ENCODE measurements at places on chromosomes 3 and 15.
A peak's percentile ranks its signal among the peaks of the same experiment; 100 is the strongest.

- DNase-seq = no peak
Measured at GRCh38 chr15:71747128-71748083, 62.9 kb upstream of the NR2E3 start.

- no peak for DNase-seq
Measured at GRCh38 chr3:151795276-151795675, 18.6 kb upstream of the AADAC start.

GRCh38 chr3:77321646-77322045 lies 281.7 kb downstream of the ROBO2 start:
- no peak for DNase-seq

GRCh38 chr3:7789324-7789723 lies 712.3 kb upstream of the LMCD1 start:
- no peak for DNase-seq

DNA sequence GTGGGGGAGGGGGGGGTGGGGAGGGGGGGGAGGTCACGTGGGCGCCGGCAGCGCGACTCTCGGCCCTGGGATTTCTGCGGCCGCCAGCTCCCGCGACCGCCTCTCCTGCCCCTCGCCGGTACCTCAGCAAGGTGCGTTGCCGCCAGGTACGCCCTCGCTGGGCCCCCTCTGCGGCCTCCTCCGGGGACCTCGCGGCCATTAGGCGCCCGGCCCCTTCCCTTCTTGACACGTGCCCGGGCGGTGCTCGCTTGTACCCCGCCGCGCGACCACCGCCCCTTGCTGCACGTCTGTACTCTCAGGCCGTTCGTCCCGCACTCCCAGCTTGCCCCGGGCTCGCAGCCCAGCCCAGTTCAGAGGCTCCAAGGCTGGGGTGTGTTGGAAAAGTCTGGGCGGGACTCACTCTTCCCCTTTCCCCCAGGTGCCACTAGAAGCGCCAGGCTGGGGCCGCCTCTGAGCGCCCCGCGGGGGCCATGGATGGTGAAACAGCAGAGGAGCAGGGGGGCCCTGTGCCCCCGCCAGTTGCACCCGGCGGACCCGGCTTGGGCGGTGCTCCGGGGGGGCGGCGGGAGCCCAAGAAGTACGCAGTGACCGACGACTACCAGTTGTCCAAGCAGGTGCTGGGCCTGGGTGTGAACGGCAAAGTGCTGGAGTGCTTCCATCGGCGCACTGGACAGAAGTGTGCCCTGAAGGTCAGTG lies at the start of gene MAPKAPK3:
MAPKAPK3 (plus strand) TSS at position 56 of the 696 bp plus-strand sequence; CDS start at position 471, 415 bp downstream.
- DNase-seq = peak; percentile 30

- no peak for DNase-seq
Measured at GRCh38 chr3:45259133-45259532, 33.0 kb upstream of the TMEM158 start.

Measured in Kasumi-1 (cell line).